ENCODE measurements at places on chromosomes 6 and 20. TPM values are rescaled to one million over a fixed set of nuclear protein-coding genes. Genes with fewer than 3 reads are reported as not detected.

The IL17F gene
- not detected for total RNA-seq

DNA sequence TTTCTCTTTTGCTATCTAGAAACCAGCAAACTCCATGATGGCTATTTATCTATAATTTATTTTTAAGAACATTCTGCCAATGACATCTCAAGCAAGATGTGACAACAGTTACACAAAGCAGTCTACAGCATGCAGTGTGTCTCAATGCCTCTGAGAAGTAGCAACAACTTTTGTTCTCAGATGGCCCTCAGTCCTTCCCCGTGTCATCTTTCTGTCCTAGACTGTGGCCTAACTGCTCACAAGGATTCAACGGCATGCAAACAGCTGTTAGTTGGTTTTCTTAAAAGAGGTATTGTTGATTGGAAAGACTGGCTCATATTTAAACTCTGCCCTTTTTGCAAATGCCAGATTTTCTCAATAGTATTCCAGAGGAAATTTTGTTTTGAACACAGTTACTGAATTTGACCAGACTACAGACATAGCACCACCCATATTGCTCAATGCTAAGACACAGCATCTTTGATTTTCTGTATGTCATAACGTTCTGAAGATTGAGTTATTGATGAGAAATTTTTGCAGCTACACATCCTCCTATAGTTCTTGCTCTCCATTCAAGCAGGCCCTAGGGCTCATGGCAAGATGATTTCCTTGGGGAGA is 26.1 kb upstream of the F13A1 start:
- DNase-seq, result no peak

The ABHD16B gene
- not detected for total RNA-seq

DNA sequence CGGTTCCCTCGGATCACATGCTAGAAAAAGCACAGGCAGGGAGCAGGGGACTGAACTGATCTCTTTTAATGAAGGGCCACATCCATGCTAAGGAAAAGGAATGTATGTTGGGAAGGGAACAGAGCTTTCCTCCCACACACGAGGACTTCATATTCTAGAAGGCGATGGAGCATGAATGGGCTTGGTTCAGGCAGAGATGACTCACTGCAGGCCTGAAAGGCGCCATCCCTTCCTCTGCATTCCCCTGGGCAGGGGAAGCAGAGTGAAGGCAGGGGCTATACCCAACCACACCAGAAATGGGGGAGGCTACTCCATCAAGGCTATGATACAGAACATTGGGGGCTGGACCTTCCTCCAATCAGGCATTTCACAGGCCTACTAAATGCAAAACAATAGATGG is 30.6 kb downstream of the ELMO2 start:
- DNase-seq, result no peak

The GNRH2 gene
- not detected for total RNA-seq

DNA sequence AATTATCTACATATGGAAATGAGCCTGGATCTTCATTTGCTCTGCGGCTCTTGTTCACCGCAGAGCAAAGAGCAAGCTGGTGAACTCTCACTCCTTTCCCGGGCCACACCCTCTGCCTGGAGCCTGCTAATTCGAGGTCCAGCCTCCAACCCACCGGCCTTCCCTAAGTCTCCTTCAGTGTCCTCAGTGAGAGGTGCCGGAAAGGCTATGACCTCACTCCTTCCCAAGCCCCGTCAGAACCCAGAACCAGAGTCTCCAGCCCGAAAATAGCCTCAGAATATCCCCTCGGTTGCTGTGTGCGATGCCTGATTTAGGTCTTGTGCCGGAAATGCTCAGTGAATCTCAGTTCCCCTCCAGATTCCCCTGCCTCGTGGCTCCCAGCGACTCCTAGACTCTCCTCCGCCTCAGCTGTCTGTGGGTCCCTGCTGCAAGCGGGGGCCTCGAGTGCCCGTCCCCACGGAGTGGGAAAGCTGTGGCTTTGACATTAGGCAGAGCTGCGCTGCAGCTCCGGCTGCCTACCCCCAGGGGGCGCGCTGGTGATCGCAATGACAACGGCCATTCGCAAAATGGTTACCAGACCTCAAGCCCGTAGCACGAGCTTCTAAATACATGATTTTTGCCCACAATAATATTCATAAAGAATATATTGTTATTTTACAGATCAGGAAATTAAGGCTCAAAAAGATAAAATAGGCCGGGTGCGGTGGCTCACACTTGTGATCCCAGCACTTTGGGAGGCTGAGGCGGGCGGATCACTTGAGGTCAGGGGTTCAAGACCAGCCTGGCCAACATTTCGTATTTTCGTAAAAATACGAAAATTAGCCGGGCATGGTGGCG is 4.1 kb upstream of the BNIP5 start:
- DNase-seq, result peak; percentile 91

DNA sequence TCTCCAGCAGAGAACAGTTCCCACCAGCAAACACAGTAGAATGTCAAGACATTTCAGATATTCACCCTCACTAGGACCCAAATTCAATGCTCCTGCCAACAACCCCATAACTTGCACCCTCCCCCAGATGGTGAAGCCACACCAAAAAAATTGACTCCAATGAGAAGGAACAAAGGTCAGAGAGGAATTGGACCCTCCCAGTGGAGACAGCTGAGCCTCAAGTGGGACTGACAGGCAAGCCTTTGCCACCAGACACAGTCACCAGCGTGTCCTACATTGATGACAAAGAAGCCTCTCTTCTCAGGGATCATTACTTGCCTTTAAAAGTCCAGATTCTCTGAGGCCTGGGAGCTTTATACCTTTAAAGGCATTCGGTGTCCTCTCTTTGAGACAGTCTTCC is 64.8 kb downstream of the HIVEP2 start:
- no peak for DNase-seq

- DNase-seq, result no peak
Observed at GRCh38 chr6:34512738-34513115, 43.4 kb downstream of the SPDEF start.

The FAXC gene
- total RNA-seq, result 0.57 TPM

GRCh38 chr6:158730541-158730907 is 80.7 kb downstream of the SYTL3 start:
- no peak for DNase-seq

DNA sequence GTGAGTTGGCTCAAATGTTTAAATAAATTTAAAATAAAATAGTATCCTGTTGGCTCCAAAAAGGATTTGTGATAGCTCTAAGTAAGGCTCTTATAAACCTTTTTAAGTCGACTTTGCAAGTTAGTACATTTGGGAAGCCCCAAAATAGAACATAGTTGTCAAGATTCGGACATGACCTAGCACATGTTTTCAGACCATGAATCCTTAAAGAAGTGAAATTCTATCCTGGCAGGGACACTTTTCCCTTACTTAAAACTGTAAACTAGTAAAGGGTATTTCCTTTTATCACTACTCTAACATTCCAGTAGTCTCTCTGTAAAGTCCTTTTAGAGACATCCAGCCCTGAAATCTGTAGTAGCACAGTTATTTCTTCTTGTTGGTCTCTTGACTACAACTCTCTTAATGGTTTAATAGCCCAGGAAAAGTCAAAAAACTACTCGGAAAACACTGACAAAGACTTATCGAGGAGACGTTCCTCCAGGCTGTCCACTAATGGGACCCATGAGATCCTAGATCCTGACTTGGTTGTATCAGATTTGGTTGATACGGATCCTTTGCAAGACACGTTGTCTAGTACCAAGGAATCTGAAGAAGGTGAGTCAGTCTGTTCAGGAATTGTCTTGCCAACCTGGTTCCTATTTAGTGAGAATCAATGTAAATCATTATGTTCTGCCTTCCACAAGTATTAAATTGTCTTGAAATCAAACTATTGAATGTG is 83.6 kb downstream of the SCAND1 start:
- DNase-seq, result no peak

GRCh38 chr6:150685860-150686259 is 86.2 kb downstream of the PLEKHG1 start:
- DNase-seq, result no peak

The OR12D3 gene
- not detected for total RNA-seq

The WFDC2 gene
- total RNA-seq, result 1.0 TPM

GRCh38 chr6:139152892-139153271 is 18.0 kb downstream of the HECA start:
- no peak for DNase-seq
